Naive thymus-derived CD4-positive, alpha-beta T cell (primary cell): ENCODE measurements at places on chromosomes 16 and 17.

GRCh38 chr17:73985466-73986015, 217.9 kb upstream of the RPL38 start:
- no peak for DNase-seq

DNA sequence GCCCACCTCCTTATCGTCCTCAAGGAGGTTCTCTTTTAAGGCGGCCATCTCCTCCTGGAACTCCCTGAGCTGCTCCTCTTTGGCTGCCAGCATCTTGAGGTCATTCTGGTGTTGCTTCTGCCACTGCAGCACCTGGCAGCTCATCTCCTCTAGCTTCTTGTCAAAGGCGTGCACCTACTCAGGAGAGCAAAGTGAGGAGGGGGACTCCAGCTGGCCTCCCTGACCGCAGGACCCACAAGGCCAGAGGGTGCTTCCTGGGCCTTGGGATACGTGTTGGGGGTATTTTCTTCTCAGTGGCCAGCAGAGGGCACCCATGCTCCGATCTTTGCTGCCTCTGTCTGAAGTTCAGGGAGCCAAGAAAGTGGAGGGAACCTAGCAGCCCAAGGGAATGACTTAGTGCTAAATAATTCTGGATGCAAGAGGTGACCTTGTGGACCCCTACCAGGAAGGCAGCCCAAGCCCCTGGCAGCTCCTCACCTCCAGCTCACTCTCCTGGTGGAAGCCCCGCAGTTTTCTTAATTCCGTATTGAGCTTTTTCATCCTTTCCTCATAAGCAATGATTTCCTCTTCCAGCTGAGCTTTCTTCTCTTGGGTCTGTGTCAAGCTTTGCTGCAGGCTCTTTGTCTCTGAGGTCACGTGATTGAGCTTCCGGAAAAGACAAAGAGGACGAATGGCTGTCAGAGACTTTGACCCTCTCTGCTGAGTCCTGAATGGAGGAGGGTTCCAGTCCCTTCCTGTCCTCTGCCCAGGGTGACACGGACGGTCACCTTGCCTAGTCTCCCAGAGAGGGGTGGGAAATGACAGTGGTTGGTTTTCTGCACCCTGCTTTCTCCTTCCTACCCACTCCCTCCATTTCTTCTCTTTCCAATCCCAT, 31.4 kb downstream of the DHX38 start:
- DNase-seq = no peak

DNA sequence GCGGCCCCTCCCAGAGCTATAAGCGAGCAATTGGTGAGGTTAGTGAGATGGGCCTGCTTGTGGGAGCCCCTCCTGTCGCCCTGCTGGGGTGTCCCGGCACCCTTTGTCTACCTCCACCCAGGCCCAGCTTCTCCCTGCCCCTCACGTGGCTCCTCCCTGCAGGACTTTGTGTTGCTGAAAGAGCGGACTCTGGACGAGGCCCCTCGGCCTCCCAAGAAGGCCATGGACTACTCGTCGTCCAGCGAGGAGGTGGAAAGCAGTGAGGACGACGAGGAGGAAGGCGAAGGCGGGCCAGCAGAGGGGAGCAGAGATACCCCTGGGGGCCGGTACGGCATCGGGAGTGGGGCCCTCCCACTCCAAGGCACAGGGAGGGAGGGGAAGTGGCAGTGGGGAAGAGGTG, 6.1 kb upstream of the C17orf107 start:
- no peak for DNase-seq

GRCh38 chr16:73027685-73028111, 20.2 kb downstream of the ZFHX3 start:
- DNase-seq = no peak

DNA sequence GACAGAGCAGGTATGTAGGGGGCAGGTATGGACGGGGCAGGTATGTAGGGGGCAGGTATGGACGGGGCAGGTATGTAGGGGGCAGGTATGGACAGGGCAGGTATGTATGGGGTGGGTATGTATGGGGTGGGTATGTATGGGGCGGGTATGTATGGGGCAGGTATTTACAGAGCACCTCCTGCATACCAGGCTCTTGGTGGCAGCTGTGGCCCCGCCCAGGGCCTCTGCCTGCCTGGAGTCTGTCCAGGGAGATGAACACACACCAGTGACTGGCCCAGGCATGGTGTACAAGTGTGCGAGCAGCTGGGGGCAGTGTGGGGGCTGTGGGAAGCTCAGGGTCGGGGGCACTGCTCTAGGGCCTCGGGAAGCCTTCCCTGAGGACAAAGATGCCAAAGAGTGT, 4.4 kb downstream of the RPL3L start:
- DNase-seq = no peak

- no peak for DNase-seq
These were observed 14.0 kb upstream of the CCL2 start for GRCh38 chr17:34241062-34241461.

DNA sequence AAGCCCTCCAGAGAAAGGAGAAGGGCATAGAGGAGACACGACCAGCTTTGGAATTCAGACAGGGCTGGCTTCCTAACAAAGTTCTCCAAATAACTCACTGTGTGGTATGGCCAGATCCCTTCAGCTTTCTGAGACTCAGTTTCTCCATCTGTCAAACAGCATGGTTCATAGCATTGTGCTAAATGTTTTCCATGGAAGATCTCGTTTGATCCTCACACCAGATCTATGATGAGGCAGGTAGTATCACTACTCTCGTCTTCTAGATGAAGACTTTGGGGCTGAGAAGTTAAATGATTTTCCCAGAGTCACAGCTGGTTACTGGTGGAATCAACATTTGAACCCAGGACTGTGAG, 507.3 kb downstream of the HAPSTR1 start:
- DNase-seq = no peak
